Testis (tissue), 5 donors: ENCODE measurements at places on chromosomes 3 and 15. TPM values are rescaled to one million over a fixed set of nuclear protein-coding genes. Genes with fewer than 3 reads are reported as not detected.

DNA sequence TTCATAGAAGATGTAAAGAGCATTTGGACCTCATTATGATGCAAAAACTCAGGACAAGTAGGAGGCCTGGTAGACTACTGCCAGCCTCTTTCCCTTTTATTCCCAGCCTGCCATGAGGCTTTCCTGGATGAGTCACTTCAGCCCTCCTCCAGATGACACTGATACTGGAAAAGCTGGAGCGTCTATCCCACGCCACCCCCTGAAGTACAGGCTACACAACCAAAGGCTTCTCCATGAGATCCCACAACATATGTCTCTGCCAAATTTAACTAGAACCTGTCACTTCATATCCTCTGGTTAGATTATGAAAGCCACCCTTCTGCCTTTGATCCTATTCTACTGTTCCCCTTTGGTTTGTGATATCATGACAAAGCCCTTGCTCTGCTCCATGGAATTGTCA is 56.1 kb upstream of the CPNE4 start:
- H3K4me3 ChIP-seq, result no peak overlapping the region
- H3K36me3 ChIP-seq, result no peaks in the 10 kb centered on the region
- no peak overlapping the region for H3K27ac ChIP-seq
- H3K27me3 ChIP-seq, result no peaks in the 10 kb centered on the region
- no peaks in the 10 kb centered on the region for H3K4me1 ChIP-seq

- no peak for DNase-seq
- H3K4me1 ChIP-seq, result no peaks in the 10 kb centered on the region
- no peaks in the 10 kb centered on the region for H3K27me3 ChIP-seq
- H3K27ac ChIP-seq, result no peak overlapping the region
Measured at GRCh38 chr3:148945116-148945515, 46.2 kb upstream of the GYG1 start.

DNA sequence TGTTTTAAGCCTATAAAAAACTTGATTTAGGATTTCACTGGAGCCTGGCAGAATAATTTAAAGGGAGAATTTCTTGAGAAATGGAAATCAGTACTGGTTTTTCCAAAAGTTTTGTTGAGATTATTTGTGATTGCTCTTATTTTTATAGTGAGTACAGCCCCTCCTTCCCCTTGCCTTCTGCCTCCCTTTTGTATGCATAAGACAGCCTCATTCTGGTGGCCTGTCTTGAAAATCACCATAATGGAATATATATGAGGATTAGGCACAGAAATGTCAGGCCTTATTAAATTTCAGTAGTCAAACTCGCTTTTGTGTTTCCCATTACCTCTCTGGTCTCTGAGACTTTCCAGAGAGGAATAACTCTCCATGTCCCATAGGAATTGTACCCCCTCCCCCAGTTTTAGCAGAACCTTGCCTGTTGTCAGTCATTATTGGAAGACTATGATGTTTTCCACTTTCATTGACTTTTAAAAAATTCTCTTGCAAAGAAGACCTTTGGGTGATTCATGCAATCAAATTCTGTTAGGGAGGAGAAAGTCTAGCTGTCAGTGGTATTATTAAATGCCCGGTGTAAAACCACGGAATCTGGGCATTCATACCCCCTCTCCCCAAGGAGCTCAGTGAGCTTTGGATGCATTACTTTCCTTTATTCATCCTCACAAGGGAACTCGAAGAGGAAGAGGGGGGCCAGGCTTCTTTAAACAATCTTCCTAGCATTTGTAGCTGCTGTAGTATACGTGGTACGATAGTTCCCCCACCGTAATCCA is 171.6 kb upstream of the TSC22D2 start:
- H3K36me3 ChIP-seq, result no peaks in the 10 kb centered on the region
- no peaks in the 10 kb centered on the region for H3K27me3 ChIP-seq
- H3K27ac ChIP-seq, result no peak overlapping the region
- H3K4me1 ChIP-seq, result no peaks in the 10 kb centered on the region

DNA sequence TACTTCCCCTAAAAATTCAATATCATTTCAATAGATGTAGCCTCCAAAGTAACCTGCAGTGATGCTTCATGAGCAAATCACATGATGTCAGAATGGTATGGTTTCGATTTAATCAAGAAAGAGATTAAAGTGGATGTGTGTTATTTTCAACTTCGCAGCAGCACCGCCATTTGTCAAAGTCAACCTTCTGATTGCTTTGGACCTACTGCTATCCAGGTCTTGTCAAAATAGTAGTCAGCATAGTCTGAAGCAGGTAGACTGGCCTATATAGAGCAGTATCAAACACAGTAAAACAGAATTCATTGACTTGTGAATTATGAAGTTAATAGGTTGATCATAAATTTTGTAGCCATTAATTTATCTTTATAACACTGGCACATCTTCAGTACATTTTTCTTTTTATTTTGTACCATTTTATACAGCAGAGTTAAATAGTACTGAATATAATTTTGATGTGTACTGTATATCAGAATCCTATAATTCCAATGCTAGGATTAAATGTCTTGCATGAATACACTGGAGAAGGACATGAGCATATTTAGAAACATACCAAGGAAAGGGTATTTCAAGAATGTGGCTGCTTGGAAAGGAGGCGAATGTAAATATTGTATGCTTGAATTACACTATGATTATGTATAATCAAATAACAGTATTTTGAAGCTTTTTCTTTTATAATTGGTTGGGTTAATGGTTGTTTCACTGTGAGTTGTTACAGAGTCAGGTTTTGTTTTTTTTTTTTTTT is 79.6 kb downstream of the CDIN1 start:
- no peaks in the 10 kb centered on the region for H3K4me1 ChIP-seq
- no peaks in the 10 kb centered on the region for H3K27me3 ChIP-seq
- H3K27ac ChIP-seq, result no peak overlapping the region
- H3K36me3 ChIP-seq, result no peaks in the 10 kb centered on the region
- no peak for DNase-seq
- no peak overlapping the region for H3K4me3 ChIP-seq

- no peaks in the 10 kb centered on the region for H3K27me3 ChIP-seq
- no peak overlapping the region for H3K4me3 ChIP-seq
- H3K4me1 ChIP-seq, result no peaks in the 10 kb centered on the region
- no peak overlapping the region for H3K27ac ChIP-seq
- H3K36me3 ChIP-seq, result no peaks in the 10 kb centered on the region
Measured at GRCh38 chr3:4061783-4062360, 241.3 kb upstream of the SETMAR start.

DNA sequence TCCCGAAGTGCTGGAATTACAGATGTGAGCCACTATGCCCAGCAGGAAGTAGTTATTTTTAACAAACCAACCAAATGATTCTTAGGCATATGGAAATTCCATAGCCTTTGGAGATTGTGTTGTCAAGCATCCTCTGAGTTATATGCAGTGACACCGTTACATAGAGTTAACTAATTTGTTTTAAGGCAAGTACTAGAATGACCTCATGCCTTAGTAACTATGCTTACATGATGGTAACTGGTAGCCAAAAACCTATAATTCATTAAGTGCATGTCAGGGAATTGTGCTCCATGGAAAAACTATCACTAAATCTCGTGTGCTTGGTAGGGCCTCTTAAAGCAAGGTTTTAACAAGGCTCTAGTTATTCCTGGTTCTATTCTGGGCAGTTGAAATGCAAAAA is 392.8 kb downstream of the TUSC7 start:
- H3K27me3 ChIP-seq, result no peaks in the 10 kb centered on the region
- no peak overlapping the region for H3K27ac ChIP-seq
- H3K4me1 ChIP-seq, result no peaks in the 10 kb centered on the region
- H3K4me3 ChIP-seq, result no peak overlapping the region
- no peaks in the 10 kb centered on the region for H3K36me3 ChIP-seq
- no peak for DNase-seq

DNA sequence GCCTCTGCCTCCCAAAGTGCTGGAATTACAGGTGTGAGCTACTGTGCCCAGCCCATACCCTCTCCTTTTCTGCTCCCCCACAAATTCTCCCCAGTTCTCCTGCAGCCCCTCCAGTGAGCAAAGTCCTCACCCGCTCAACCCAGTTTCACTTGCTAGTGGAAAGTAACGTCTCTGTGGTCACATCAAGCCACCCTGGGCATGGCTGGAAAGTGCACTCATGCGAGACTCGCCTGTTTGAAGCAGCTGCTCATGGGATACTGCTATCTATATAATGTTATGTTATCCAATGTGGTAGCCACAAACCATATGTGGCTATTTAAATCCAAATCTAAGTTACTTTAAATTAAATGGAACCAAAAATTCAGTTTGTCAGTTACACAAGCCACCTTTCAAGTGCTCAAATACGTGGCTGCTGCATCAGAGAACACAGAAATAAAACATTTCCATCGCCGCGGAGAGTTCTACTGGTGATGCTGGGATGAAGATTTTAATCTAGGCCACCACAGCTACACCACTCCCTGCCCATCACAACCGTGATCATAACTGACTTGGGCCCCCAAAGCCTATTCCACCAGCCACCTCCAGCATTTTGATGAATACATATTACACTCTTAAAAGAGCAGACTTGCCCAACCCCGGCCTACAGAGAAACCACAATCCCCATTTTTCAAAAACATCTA is 119.4 kb downstream of the LIPC start:
- no peaks in the 10 kb centered on the region for H3K36me3 ChIP-seq
- DNase-seq, result no peak
- H3K27me3 ChIP-seq, result no peaks in the 10 kb centered on the region
- peaks cover 9% of the 10 kb centered on the region for H3K4me1 ChIP-seq

DNA sequence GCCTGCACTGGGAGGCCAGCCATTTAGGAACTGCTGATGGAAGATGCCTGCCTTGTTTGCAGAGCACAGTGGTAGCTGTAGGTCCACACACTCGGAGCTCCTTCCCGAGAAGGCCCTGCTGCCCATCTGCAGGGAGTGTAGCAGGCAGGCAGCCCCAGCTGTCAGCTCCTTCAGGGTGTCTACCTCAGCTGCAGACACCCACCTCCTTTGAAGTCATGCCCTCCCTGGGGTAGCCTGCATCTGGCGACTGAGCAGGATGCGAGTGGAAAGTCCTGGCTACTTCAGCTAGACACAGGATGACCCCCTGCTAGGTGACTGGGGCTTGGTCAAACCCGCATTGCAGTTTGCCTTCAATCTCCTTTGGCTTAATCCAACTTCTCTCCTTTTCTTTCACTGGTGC is 93.2 kb upstream of the TLE3 start:
- H3K4me1 ChIP-seq, result peaks cover 10% of the 10 kb centered on the region
- no peak overlapping the region for H3K4me3 ChIP-seq
- no peaks in the 10 kb centered on the region for H3K27me3 ChIP-seq
- no peaks in the 10 kb centered on the region for H3K36me3 ChIP-seq
- no peak for DNase-seq

GRCh38 chr15:42507514-42507913 is 12.1 kb downstream of the SNAP23 start:
- H3K4me1 ChIP-seq, result peaks cover 42% of the 10 kb centered on the region
- no peak overlapping the region for H3K4me3 ChIP-seq
- no peaks in the 10 kb centered on the region for H3K36me3 ChIP-seq
- peak overlapping the region; percentile 62 for H3K27ac ChIP-seq
- H3K27me3 ChIP-seq, result no peaks in the 10 kb centered on the region
- DNase-seq, result no peak

GRCh38 chr3:109702252-109702651 is 364.9 kb upstream of the DPPA4 start:
- no peaks in the 10 kb centered on the region for H3K27me3 ChIP-seq
- H3K36me3 ChIP-seq, result no peaks in the 10 kb centered on the region
- no peak for DNase-seq
- no peaks in the 10 kb centered on the region for H3K4me1 ChIP-seq
- no peak overlapping the region for H3K27ac ChIP-seq
- no peak overlapping the region for H3K4me3 ChIP-seq

DNA sequence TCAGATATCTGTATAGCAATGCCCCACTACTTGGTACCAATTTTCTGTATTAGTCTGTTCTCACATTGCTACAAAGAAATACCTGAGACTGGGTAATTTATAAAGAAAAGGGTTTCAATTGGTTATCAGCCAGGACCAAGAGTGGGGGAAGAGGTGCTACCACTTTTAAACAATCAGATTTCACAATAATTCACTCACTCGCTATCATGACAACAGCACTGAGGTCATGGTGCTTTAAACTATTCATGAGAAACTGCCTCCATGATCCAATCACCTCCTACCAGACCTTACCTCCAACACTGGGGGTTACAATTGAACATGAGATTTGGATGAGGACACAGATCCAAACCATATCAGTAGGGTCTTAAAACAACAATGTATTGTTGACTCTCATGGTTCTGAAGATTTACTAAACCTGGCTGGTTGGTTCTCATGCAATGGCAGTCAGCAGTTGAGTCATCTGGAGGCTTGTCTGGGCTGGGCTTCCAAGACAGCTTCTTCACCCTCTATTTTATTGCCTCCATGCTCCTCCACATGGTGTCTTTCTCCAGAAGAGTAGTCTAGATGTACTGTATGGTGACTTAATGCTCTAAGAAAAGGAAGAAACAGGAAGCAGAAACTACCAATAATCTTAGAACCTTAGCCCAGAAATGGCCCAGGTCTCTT is 21.2 kb upstream of the TM4SF4 start:
- no peak overlapping the region for H3K27ac ChIP-seq
- no peak overlapping the region for H3K4me3 ChIP-seq
- H3K27me3 ChIP-seq, result no peaks in the 10 kb centered on the region

DNA sequence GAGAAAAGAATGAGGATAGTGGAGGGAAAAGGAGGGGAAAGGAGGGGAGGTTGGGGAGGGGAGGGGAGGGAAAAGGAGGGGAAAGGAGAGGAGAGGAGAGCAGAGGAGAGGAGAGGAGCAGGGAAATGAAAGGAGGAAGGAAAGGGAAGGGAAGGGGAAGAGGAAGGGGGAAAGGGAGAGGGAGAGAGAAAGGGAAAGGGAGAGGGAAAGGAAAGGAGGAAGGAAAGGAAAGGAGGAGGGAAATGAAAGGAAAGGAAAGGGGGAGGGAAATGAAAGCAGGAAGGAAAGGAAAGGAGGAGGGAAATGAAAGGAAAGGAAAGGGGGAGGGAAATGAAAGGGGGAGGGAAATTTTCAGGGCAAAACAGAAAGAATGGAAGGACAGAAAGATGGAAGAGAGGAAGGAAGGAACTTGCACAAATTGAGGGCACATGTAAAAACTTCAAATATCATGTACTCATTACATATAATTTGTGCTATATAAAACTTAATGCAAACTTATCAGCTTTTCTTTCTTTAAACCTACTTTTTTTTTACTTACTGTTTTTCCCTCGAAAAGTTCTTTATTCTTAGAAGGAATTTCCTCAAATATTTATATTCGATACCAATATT is 148.0 kb downstream of the ZBTB20 start:
- H3K27ac ChIP-seq, result no peak overlapping the region
- no peaks in the 10 kb centered on the region for H3K4me1 ChIP-seq
- H3K27me3 ChIP-seq, result no peaks in the 10 kb centered on the region

GRCh38 chr3:170751899-170752293 is 118.1 kb downstream of the RPL22L1 start:
- no peak overlapping the region for H3K4me3 ChIP-seq
- DNase-seq, result no peak
- no peaks in the 10 kb centered on the region for H3K27me3 ChIP-seq
- peaks cover 15% of the 10 kb centered on the region for H3K4me1 ChIP-seq
- no peak overlapping the region for H3K27ac ChIP-seq

GRCh38 chr15:99631255-99631654 is 65.5 kb downstream of the MEF2A start:
- H3K27ac ChIP-seq, result no peak overlapping the region
- no peak for DNase-seq
- H3K27me3 ChIP-seq, result no peaks in the 10 kb centered on the region

CCDC51 gene
- 16.0 TPM for polyA plus RNA-seq

RETNLB gene
- not detected for polyA plus RNA-seq

IL16 gene
- 13.1 TPM for polyA plus RNA-seq

CAPN3 gene
- polyA plus RNA-seq, result 53.0 TPM

ACAN gene
- polyA plus RNA-seq, result 2.4 TPM

VPS8 gene
- polyA plus RNA-seq, result 65.8 TPM

CDHR4 gene
- 11.7 TPM for polyA plus RNA-seq

TNIK gene
- 39.3 TPM for polyA plus RNA-seq

PLA2G4D gene
- 0.11 TPM for polyA plus RNA-seq

FRMD5 gene
- 12.3 TPM for polyA plus RNA-seq

CYP8B1 gene
- not detected for polyA plus RNA-seq

CLRN1 gene
- polyA plus RNA-seq, result 0.38 TPM
